ENCODE measurements at places on chromosomes 13 and 19.

DNA sequence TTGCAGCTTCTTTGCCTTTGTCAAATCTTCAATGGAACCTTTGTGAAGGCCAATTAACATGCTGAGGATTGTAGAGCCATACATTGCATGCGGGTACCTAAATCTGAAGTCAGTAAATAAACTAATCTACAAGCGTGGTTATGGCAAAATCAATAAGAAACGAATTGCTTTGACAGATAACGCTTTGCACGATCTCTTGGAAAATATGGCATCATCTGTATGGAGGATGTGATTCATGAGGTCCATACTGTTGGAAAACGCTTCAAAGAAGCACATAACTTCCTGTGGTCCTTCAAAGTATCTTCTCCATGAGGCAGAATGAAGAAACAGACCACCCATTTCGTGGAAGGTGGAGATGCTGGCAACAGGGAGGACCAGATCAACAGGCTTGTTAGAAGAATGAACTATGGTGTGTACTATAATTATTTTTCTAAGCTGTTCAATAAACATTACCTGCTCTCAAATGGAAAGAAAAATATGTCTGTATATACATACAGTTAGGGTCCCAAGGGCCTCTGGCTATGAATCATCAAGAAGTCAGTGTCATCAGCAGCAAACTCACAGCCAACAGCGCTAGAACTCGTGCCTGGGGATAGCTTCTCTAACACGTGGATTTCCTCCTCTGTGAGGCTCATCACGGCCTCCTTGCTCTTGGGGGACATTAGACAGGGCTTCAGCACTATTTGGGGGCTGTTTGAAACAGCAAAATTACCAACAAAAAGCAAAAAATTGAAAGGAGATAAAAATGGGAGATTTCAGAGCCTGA lies 2.9 kb upstream of the CD70 start:
- no peak for DNase-seq

GRCh38 chr19:1057176-1057855 lies 9.7 kb upstream of the ARHGAP45 start:
- no peak for DNase-seq

DNA sequence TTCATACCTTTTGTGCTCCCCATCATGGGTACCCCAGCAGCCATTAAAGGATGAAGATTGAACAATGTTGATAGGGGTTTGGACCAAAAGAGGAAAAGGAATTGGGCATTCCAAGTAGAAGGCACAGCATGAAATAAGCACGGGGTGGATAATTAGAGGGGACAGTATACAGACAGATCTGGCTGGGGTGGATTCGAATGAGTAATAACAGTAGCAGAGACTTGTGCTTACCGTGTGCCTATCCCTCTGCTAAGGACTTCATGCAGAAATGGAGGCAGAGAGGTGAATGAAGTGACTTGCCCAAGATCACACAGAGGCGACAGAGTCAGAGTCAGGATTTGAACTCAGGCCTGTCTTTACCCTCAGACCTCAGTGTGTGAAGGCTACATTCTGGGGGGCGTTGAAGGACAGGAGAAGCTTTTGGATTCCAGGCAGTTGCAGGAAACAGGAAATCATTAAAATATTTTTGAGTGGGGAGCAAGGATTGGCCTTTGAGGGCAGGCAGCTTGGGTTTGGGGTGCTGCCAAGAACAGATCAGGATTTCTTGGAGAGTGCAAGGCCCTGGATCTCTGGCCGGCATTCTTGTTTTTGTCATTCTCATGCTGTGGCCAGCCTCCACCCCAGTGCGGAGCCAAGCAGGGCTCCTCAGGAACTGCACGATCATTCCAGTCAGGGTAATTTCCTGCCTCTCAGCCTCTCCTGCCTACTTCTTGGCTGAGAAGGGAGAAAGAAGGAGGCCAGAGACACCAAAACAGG lies 18.7 kb downstream of the PAF1 start:
- DNase-seq = no peak

- DNase-seq = no peak
Measured at GRCh38 chr19:49544154-49544553, 16.4 kb downstream of the RCN3 start.

- DNase-seq = no peak
Measured at GRCh38 chr13:48615049-48615448, 38.7 kb upstream of the CYSLTR2 start.

DNA sequence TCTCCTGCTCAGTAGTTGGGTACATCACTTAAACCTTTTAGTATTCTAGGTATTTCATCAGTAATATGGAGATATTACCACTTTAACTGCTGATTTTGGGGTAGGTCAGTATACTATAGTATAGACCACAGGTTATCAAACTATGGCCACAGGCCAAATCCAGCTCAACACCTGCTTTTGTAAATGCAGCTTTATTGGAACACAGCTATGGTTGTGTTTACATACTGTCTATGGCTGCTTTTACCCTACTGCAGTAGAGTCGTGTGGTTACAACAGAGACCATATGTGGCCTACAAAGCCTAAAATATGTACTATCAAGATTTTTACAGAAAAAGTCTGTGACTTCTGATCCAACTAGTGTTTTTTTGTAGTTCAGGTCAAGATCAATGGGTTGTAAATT lies 10.3 kb downstream of the COG6 start:
- no peak for DNase-seq

DNA sequence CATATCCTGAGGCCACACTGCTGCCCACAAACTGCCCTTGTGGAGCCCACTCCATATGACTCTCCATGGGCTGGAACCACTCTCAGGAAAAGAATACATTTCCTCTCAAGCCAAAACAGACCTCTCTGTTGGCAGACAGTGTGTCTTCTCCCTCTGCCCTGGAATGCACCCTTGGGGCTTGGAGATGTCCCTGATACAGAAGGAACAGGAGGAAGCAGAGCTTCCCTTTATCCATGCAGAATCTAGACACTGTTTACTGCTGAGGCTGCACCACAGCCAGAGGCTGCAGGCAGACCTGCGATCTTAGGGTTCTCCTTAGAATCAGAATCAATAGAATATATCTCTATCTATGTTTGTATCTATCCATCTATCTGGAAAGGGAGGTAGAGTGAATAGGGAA lies 26.8 kb upstream of the CYP4F8 start:
- no peak for DNase-seq

GRCh38 chr13:77034881-77035280 lies 7.9 kb upstream of the FBXL3 start:
- DNase-seq = no peak

DNA sequence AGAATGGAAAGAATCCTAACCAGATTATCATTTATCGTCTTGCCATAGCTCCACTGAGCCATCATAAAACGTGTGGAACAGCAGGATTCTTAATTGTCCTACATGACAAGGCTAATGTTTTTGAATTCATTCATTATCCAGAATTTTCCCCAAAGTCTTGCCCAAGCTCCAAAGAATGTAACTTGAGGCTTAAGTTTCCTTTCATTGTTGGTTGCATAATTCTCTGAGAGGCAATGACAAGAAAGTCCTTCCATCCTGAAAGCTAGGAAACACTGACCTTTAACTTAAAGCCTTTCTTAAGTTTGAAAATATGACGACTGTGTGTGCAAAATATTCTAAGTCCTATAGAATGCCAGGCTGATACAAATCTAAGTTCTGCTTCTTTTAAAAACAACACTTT lies 546.1 kb downstream of the SUCLA2 start:
- no peak for DNase-seq

GRCh38 chr19:2560369-2560768 lies 84.4 kb downstream of the GADD45B start:
- no peak for DNase-seq

DNA sequence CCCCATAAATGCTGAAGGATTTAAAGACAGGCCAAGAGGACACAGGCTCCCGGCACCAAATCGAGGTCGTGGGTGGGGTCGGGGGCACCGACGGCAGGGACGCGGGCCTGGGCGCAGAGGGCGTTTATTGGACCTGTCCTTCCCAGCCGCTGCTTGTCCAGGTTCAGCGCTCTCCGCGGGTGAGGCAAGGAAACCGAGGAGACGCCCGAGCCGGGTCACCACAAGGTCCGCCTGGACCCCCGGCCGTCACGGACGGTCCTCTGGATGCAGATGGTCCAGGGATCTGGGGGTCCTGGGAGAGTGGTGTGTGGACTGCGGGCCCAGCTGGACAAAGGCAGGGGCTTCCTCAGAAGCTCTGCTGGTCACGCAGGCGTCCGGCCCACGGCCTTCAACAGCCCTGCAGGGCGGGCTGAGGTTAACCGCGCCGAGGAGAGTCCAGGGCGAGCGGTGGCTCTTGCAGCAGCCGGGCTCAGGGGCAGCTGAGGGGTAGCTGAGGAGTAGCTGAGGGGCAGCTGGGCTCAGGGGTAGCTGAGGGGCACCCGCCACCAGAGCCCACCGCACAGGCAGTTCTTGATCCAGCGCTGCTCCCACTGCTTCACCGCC lies 8.5 kb downstream of the CFD start:
- no peak for DNase-seq

- peak; percentile 21 for DNase-seq
Measured at GRCh38 chr13:44903574-44903985, 85.7 kb downstream of the NUFIP1 start.

DNA sequence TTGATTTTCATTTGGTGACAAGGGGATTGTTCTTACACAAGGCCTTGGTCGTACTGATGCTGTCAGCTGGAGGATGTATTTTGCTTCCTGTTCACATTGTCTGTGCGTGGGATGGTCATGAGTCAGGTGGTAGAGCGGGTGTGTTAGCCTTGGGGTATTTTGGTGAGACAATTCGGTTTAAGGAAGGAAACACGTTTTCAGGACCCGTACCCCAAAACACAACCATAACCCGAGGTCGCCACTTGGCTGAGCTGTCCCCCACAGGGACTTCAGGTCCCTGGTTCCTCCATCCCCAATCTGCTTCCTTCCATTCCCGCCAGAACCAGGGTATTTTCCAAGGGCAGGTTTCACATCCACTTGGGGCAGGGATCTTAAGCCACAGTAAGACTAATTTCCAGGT lies 15.0 kb downstream of the MYO9B start:
- no peak for DNase-seq

GRCh38 chr19:23528376-23528775 lies 133.1 kb upstream of the ZNF91 start:
- no peak for DNase-seq

DNA sequence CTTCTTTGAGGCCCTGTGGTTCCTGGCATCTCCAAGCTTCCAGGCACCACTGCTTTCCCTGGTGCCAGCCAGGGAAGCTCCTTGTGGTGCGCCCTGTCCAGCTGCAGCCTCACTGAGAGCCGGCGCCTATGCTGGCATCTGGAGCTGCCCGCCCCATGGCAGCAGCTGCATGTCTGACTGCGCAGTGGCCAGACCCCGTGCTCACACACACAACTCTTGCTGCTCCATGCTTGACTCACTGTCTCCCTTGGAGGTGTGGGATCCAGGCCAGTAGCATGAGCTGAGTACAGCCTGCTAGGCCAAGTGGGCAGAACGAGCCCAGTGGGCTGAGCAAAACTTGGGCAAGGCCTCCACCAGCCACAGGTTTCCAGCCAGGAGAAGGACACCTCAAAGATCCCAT lies 11.5 kb upstream of the SUPT20H start:
- DNase-seq = no peak

DNA sequence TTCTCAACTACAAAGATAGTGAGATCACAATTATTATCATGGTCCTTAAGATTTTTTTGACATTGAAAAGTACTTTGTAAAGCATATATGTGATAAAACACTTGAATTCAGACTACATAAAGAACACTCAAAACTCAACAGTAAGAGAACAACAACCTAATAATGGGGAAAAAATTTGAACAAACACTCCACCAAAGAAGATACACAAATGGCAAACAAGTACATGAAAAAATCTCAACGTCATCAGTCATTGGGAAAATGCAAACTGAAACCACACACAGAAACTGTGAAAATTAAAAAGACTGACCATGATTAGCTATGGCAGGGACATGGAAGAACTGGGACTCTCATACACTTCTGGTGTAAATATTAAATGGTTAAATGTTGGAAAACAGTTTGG lies 70.9 kb downstream of the SPRYD7 start:
- no peak for DNase-seq

- DNase-seq = no peak
Measured at GRCh38 chr13:27660511-27660910, 38.8 kb downstream of the POLR1D start.

DNA sequence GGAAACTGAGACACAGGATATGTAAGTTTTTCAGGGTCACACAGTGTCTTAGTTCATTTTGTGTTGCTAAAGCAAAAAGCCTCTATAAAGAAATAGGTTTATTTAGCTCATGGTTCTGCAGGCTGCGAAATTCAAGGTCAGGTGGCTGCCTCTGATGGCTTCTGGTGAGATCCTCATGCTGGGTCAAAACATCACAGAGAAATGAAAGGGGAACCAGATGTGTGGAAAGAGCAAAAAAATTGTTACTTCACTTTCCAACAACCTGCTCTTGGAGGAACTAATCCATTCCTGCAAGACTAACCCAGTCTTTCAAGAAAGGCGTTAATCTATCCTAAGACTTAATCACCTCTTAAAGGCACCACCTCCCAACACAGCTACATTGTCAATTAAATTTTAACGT lies 64.2 kb upstream of the UBL3 start:
- DNase-seq = no peak

GRCh38 chr19:52889931-52890330 lies 7.5 kb downstream of the ZNF320 start:
- no peak for DNase-seq

DNA sequence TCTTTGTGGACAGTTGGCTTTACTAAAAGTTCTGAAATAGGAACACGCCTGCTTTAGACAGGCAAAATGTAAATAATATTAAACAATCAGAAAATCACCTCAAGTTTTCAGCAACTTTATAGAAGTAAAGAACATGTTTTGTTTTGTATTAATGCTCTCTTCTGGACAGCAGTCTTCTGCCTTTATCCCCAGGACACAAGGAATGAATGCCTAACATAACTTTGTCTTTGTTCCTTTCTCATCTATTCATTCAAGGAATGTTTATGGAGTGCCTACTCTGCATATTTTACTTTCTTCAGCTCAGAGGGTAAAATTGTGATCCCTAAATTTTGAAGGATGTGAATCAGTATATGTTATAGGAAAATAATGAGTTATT lies 325.4 kb downstream of the FOXO1 start:
- no peak for DNase-seq

All from NCI-H2227 treated with DMSO at 0.1 percent for 48 hours (cell line).